Renal cortex interstitium (tissue), 15 donors: ENCODE measurements at places on chromosomes 12 and 14. TPM values are rescaled to one million over a fixed set of nuclear protein-coding genes. Genes with fewer than 3 reads are reported as not detected.

- no peak for DNase-seq
Observed at GRCh38 chr14:50943943-50944646, at the start of gene PYGL. Gene PYGL, minus strand, starts transcription at chr14:50944483. Its CDS starts 80 bp downstream, at chr14:50944403.

GRCh38 chr14:25303934-25304333 lies 254.0 kb upstream of the STXBP6 start:
- DNase-seq = no peak

DNA sequence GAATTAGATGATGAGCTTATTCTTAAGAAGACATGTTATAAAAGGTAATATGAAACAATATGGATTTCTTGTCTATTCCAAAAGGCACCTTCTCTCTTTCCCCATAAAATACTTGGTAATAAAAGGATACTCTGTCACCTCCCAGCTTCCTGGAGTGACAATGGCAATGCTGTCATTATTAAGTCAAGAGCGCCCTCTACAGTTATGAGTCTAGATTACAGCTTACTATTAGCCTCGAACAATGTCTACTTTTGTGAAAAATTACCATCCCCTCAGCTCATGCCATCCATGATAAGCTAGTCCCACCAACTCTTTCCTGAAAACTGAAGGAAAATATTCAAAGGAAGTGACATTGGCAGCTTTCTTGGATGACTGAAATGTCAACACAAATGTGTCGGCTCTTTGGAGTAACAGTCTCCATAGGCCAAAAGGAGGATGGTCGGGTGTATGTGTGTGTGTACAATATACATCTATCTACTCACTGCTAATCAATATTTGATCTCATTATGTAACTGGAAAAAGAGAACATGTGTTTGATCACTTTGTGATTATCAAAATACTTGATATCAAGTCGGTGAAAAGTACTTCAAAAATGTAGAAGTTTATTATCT lies 48.7 kb upstream of the CDKN3 start:
- peak; percentile 46 for DNase-seq

GRCh38 chr14:27077214-27077613 lies 479.4 kb upstream of the NOVA1 start:
- no peak for DNase-seq

DNA sequence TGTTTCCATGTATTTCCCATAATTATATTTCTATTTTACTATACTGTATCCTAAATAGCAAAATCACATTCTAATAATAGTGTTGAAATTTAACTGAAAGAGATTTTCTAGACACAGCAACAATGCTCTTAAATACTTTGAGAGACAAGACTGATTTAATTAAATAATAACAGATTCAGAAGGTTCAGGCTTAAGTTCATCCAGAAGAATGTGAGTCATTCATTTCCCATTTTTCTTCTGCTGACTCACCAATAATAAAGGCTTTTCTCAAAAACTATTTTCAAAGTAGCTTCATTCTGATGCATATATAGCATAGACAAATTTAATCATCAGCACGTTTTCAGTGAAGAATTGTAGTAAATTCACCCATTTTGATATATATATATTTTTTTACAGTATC lies 481.4 kb downstream of the MDGA2 start:
- DNase-seq = no peak

- no peak for DNase-seq
Observed at GRCh38 chr14:71301611-71302010, 394.4 kb downstream of the PCNX1 start.

GRCh38 chr14:39320318-39320717 lies 86.6 kb downstream of the MIA2 start:
- no peak for DNase-seq

GRCh38 chr12:65121049-65121955 lies at the start of gene WIF1:
Gene WIF1, minus strand, starts transcription at chr12:65121305. Its CDS starts 114 bp downstream, at chr12:65121191.
- peak; percentile 17 for DNase-seq

The TECPR2 gene
- polyA plus RNA-seq = 19.6 TPM

The GDF3 gene
- polyA plus RNA-seq = 0.83 TPM
